ENCODE measurements at places on chromosomes 4 and X.

DNA sequence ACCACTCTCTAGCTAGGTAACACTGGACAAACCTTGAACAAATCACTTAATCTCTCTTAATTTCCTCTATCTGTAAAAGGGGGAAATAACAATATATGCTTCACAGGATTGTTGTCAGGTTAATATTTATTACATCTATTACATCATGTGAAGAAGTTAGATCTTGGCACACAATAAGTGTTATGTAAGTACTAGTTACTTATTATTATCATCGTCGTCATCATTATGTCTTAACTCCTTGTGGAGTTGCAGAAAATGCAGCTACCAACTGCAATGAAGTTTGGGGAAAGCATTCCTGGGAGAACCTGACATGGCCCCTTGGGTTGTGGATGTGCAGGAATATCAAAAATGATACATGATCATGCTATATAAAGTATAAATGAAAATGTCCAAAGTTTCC lies 4.8 kb upstream of the JCHAIN start:
- no peak for DNase-seq

DNA sequence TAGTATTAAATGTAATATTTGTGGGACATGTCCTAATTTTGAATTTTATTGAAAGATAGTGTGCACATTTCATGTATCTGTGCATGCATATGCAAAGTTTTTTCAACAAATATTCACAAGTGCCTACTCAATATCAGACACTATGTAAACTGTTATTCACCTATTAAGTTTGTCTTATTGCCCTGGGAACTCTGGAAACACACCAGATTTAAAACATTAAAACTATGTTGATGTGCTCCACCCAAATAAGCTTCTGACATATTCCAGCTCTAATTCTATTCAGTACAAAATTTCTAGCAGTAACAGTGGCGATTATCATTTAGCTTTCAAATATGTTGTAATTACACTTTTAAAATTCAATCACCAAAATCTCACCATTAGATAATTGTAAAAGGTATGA lies 183.1 kb upstream of the TTC29 start:
- no peak for DNase-seq

DNA sequence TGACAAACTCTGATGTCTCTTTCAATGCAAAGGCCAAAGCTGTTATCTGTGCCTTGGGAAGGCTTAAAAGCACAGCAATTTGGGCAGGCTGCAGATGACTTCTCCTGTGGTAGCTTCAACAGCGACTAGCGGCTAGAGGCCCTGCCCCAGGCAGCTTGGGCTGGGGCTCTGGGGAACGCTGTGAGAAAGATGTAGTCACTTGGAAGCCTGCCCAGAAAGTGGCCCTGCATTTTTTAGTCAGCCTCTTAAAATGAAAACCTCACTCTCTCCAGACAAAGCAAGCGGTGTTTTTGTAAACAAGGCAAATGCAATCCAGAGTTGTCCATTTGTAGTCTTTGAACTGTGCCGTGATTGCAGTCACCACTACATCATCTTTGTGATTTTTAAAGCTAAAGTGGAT lies 27.5 kb downstream of the PCYT1B start:
- DNase-seq, result no peak

- DNase-seq, result no peak
These were observed 233.6 kb upstream of the RPS6KA3 start for GRCh38 chrX:20500171-20500865.

- no peak for DNase-seq
These were observed 290.1 kb upstream of the BMP3 start for GRCh38 chr4:80740375-80740774.

Data from NCI-H187 treated with DMSO at 0.1 percent for 48 hours (cell line).